ENCODE measurements at places on chromosomes 2 and 18.

- no peak for DNase-seq
Measured at GRCh38 chr2:9657731-9658130, 26.9 kb upstream of the YWHAQ start.

GRCh38 chr2:85728342-85728741 is 25.4 kb upstream of the ATOH8 start:
- DNase-seq, result no peak

DNA sequence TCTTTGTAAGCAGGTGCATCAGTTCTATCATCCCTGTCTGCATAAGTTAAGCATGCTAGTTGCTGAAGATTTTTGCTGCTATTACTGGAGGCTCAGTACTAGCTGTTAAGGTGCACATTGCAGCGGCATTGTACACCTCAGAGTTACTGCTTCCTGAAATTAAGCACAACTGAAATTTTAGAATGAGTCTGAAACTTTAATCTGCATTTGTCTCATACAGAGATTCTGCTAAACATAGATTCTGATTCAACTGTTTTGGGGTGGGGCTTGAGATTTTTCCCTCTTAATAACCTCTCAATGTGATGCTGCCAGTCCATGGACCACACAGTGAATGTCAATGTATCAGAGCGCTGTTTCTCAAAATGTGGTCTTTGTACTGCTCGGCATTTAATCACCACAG is 585.7 kb upstream of the GCFC2 start:
- no peak for DNase-seq

DNA sequence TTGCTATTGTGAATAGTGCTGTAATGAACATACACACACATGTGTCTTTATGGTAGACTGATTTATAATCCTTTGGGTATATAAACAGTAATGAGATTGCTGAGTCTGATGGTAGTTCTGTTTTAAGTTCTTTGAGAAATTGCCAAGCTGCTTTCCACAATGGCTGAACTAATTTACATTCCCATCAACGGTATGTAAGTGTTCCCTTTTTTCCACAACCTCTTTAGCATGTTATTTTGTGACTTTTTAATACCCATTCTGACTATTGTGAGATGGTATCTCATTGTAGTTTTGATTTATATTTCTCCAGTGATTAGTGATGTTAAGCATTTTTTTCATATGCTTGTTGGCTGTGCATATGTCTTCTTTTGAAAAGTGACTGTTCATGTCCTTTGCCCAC is 86.7 kb downstream of the TTC27 start:
- no peak for DNase-seq

DNA sequence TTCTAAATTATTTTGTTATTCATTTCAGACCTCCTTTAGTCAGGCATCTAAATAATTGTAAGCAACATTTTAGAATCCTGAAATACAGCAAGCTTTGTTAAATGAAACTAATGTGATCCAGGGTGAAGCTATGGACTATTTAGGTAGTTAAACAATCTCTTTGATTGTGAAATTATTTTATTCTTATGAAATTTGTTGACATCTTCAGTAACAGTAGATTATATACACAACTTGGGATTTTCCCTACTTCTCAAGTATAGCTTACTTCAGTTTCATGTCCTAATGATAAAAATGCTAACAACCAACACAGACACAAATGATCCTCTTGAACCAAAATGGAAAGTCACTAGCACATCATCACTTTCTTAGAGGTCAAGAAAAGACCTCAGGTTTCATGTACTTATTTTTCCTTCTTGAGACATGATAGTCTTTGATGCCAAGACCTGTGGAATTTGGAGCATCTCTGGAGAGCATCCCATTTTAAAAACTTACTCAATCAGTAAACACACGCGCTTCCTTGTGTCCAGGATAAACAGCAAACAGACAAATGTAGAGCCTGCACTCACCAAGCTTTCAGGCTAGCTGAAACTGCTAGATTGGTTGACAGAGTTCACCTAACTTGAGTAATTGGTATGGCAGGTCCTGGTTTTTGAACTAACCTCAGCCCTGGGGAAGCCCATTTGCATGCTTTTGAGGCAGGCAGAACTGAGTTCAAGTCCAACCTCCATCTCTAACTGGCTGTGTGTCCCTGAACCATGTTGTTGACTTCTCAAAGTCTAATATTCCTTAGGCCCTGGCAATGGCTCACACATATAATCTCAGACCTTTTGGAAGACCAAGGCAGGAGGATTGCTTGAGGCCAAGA is 47.8 kb downstream of the KCTD18 start:
- DNase-seq, result no peak

GRCh38 chr2:26982102-26982742 is 11.8 kb downstream of the MAPRE3 start:
- no peak for DNase-seq

DNA sequence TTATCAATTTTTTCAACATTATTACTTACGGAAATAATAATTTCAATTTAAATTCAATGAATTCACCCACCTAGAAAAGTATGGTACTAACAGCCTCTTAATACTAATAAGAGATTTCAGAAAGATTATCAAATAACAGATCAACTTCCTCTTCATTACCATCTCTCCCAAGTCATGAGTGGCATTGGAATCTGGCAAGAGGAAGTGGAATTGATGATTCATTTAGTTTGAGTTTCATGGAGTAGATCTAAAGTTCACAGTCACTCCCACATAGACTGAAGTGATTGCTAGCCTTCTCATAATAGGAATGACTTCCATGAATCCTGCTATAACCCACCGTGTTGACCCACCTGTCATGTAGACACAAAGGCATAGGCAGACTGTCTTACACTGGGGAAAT is 77.7 kb upstream of the WDR75 start:
- DNase-seq, result no peak

DNA sequence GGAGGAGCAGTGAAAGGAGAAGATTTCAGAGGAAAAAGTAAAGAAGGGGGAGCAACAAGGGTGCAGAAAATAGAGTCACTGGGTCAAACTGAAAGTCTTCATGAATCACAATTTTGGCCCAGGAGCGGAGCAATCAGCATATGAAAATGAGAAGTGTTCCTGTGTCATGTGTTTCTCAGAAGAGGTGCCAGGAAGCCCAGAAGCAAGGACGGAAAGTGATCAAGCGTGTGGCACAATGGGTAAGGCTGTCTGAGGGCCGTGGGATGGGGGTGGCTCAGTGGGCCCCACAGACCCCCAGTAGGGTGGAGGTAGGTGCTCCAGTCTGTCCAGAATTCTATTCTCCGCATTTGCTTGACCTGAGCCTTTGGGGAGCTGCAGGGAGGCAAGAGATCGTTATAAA is 44.2 kb downstream of the SP140 start:
- no peak for DNase-seq

GRCh38 chr2:44324971-44325426 is 36.3 kb downstream of the PREPL start:
- no peak for DNase-seq

- no peak for DNase-seq
Measured at GRCh38 chr2:28949617-28950305, 31.3 kb upstream of the TOGARAM2 start.

- DNase-seq, result no peak
Measured at GRCh38 chr18:49073437-49073836, 122.7 kb upstream of the SMAD7 start.

DNA sequence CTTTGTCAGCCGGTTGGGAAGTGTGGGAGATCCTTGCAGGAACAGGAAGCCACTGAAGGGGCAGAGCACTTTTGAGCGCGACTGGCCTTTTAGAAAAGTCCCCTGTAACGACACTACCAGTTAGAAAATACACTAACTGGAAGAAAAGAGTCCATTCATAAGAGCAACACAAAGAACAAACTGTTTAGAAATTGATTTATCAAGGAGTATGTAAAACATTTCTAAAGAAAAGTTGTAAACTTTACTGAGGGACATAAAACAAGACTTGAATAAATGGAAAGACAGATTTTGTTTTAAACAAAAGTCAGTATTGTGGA is 29.8 kb upstream of the POMC start:
- no peak for DNase-seq

- DNase-seq, result no peak
Measured at GRCh38 chr18:6561420-6561861, 146.7 kb upstream of the L3MBTL4 start.

DNA sequence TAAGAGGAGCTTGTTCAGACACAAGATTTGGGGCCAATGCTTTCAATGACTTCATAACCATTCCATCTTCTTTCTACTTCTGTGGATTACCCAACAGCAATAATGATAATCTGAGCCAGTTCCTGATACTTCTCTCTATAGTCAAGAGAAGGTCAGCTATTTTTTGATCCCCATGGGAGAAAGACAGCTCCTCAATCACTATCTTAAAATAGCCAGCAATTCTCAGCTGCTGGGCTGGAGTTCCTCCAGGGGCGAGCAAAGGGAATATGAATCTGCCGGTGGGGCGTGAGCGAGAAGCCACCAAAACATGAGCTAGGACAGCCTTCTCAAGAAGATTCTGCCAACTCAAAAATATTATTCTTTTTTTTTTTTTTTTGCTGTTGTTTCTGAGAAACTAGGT is at the start of gene TMEM182:
Gene TMEM182, plus strand, starts transcription at position 269 of the 400 bp plus-strand sequence. CDS start 187 bp downstream, outside the sequence.
- DNase-seq, result no peak

DNA sequence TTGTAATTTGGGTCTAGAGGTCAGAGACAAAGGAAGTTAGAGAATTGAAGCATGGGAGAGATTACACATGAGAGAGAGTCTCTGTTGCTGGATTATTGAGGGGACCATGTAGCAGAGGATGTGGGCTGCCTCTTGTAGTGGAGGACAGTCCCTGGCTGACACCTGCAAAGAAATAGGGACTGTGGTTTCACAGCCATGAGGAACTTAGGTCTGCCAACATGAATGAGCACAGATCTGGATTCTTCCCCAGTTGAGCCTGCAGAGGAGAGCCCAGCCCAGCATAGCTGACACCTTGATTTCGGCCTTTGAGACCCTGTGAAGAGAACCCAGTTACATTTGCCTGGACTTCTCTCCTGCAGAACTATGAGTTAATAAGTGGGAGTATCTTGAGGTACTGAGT is 179.5 kb upstream of the TWIST2 start:
- no peak for DNase-seq

- no peak for DNase-seq
Measured at GRCh38 chr18:63953811-63954210, 4.7 kb downstream of the HMSD start.

DNA sequence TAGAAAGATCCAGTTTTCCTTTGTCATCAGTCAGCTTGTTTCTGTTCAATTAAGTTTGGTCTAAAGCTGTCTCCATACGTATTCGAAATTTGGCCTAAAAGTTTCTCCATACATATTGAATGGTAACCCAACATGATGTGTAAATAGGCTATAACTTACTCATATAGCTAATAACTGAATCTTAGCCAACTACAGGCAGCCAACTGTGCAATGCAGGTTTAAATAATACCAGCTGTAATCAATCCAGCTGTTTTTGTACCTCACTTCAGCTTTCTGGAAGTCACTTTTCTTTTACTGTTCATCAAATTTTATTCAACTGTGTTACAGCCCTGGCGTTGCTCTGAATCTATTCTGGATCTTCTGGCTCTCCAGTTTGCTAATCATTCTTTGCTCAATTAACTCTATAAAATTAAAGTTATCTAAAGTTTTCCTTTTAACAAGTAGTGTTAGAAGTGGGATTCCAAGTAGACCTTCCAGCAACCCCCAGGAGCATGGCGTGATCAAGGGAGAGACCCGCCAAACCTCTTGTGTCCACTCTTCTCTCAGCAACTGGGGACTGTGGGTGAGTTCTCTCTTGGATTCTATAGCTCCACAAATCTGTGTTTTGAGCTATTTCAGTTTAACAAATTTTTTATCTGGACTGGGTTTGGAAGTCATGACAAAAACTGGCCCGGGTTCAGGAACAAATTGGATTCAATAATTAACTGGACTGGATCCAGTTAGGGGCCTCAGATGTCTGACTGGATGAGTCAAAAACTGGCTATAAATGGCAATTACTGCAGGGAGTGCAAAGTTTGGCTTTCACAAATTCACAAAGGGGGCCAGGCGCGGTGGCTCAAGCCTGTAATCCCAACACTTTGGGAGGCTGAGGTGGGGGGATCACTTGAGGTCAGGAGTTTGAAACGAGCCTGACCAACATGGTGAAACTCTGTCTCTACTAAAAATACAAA is 329.7 kb upstream of the ST6GAL2 start:
- no peak for DNase-seq

DNA sequence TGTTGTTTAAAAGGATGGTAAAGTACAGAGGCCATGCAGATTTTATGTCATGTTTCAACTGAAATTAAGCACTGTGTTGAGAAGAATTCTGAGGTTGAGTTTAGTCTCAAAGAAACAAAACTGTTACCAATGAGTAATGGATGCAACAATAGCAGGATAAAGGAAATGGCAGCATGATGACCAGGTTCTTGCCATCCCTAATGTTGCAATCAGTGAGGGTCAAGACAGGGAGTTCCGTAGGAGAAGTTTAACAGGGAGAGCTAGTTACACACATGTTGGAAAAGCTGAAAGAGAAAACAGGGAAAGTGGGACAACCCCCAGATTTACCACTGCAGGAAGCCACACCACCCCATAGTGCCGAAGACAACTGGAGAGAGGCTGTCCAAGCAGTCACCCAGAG is 343.8 kb upstream of the EPHA4 start:
- DNase-seq, result no peak

GRCh38 chr2:27966466-27966865 is 75.9 kb downstream of the BABAM2 start:
- DNase-seq, result no peak

DNA sequence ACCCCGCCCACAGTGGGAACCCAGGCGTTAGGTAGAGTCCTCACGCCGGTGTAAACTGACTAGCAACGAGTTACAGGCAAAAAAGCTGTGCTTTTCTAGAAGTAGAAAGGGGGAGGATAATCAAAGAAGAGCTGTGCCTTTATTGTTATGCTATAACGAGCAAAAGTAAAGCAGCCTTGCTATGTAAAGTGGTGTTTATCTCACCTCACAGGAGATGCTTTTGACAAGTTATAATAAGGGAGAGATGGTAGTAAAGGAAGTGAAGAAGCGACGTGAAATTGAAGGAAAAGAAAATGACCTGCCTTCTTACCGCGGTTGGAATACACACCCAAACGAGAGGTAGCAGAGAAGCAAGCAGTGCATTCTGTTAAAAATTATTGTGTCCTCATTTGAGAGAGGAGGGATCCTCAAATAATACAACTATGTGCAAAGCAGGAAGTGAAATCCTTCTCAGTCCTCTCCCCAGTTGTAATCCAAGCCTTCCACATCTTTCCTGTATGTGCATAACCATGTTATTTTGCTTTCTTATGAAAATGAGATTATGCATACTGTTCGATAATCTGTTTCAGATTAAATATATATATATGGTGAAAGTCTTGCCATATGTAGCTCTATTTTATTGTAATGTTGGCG is 962 bp downstream of the TANK start:
- no peak for DNase-seq

- DNase-seq, result no peak
Measured at GRCh38 chr2:219650426-219651248, 23.2 kb downstream of the SLC4A3 start.

Measured in stimulated activated CD4-positive, alpha-beta T cell treated with anti-CD3 and anti-CD28 coated beads, Interleukin-12 subunit alpha, Interleukin-12 subunit beta, amount 100 ng/mL, for 4 hours (primary cell).